ENCODE measurements at places on chromosomes 7 and 10.

DNA sequence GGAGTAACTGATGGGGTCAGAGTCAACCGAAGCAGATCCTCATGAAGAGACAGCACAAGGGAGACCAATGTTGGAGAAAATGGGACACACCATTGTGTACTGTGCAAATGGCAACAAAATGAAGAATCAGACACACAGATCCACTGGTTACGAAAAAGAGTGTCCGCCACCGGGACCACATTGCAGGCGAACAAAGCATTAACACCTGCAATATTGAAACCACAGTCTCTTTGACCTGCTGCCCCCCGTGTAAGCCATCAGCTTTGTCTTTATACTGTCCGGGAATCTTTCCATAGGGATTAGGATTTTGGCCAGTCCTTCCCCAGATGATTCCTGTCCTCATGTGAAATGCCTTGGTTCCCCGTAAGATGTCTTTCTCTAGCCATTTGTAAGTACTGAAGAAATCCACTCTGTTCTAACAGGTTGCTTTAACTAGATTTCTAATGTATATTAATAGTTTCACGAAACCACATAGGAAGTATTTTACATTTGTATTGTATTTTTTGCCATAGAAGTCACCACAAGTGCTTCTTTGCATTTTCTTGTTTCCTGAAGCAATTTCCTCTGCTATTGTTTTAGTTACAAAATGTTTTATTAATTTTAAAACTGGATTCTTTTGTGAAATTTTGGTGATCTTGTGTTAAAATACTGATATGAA is 140.8 kb upstream of the NFE2L3 start:
- DNase-seq = no peak

DNA sequence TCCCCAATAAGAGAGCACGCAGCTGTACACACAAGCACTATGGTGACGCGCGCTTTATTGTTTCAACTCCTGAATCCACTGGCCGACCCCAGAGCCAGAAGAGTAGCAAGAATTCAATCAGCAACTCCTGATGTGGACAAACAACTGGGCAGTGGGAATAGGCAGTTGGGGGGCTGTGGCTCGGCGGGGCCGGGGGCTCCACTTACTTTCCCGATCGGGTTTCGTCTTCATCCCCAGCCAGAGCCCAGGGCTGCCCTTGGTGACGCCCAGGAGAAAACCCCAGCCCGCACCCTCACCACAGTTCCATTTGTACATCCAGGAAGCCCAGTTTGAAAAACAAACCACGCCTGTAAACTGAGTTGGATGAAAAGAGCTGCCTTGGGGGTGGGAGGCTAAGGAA is 38.7 kb downstream of the DAGLB start:
- DNase-seq = no peak

DNA sequence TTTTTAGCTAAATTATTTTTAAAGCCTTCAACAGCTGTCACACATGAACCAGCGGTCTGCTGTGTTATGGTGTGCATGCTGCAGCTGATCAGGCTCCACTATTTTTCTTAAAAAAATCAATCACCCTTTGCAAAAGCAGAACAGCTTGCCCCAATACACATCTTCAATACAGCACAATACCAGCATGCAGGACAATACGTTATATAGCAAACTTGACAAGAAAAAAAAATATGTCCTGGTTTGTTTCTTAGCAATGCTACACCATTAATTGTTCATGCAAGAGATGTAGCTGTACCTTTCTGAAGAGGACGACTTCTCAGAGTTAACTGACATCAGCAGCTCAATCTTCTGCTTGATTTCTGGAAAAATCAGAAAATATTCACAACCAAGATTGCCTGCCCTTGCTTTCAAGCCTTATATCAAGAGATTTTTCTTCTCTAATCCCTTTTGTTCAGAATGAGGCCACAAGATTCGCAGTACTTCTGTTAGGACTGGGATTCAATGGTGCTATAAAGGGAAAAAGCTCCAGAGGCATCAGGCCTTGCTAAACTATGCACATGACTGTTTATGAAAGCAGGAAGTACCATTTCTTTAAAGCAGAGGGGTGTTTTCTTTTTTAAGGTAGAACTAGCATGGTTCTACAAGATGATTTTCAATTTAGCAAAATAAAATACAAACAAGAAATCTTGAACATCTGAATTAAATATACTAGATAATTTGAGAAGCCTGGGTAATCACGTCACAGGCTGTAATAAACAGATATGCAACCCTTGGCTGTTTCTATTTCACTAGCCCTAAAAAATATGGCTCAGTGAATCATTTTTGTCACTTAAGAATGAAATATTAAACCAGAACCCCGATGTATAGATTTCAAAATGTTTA is 120.0 kb downstream of the SRPK2 start:
- DNase-seq = no peak

GRCh38 chr7:96200740-96201139 is 121.2 kb downstream of the SLC25A13 start:
- DNase-seq = no peak

DNA sequence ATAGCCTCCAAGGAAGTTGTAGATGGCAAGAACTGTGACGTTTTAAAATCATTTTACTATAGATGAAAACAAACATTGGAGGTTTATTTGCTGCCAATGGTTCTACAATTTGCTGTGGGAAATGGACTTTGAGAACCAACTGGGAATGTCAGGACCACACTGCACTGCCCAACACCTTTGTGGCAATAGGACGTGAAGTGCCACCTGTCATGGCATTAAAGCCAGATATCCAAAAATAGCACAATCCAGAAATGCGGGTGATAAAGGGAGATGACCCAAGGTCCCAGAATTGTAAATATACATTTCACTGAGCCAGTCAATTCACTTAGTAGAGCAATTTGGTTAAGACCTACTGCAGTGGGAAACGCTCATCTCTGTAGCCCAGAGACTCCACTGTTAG is 116.4 kb downstream of the MPP7 start:
- no peak for DNase-seq

- no peak for DNase-seq
Observed at GRCh38 chr7:77822269-77822668, 23.7 kb downstream of the PHTF2 start.

DNA sequence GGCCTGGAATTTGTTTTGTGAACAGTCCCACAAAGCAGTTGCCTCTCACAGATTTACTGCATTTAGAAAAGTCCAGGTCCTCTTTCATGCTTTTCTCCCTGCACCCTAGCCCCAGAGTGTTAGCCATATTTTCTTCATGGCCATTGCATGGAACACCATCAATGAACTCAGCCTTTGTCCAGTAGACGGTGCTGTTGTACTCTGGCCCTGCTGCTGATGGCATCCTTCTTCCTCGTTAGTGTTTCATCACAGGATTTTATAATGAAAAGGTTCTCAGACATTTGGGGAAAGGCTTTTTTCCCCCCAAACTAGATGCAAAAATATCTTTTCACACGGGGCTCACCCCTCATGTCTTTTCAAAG is 93.0 kb upstream of the SLC25A13 start:
- DNase-seq = peak; percentile 67

GRCh38 chr10:122630526-122630925 is 69.1 kb downstream of the C10orf120 start:
- DNase-seq = peak; percentile 45

- no peak for DNase-seq
Observed at GRCh38 chr7:146659732-146660131, 543.1 kb downstream of the CNTNAP2 start.

- no peak for DNase-seq
Observed at GRCh38 chr10:43610636-43611035, 4.4 kb downstream of the ZNF485 start.

DNA sequence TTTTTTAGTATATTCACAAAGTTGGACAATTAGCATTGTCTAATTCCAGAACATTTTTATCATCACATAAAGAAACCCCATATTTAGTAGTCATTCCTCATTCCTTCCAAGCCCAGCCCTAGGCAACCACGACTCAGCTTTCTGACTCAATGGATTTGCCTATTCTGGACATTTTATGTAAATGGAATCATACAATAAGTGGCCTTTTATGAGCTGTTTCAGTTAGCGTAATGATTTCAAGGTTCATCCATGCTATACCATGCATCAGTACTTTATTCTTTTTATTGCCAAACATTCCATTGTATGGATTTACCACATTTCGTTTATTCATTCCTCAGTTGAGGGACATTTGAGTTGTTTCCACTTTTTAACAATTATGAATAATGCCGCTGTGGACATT is 249.2 kb downstream of the DYNC1I1 start:
- no peak for DNase-seq

DNA sequence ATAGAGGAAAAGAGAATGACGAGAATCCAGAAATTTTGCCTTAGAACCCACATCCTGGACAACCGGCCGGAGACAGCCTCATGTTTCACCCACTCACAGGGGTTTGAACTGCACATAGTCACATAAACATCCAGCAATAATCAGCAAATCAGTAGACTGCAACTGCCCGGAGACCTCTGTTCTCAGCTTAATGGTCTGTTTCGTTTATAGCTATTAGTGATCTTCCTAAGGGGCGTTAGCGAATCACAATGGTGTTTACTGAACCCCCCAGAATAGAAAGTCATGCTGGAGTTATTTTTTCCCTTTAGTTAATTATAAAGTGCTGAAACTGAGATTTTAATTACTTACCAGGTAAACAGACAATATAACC is 98.4 kb downstream of the SFMBT2 start:
- no peak for DNase-seq
